ENCODE measurements at places on chromosomes 4 and X.

GRCh38 chrX:53421125-53421524, 1.3 kb downstream of the SMC1A start:
- DNase-seq, result no peak

DNA sequence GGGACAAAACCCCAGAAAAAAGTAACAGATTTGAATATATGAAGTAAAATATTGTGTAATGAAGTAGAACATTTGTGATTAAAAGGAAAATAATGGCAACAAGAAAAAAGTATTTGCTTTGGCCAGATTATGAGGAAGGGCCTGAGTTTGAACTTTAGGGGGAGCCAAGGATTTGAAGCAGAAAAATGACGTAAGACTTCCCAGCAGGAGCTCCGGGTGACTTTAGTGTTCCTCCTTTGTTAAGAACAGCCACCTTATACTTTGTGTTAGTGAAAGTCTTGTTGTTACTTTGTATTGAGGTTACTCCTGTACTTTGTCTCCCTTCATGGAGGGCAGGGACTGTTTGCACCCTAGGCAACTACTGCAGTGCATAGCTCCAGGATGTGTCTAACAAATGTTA, 41.1 kb downstream of the DCUN1D4 start:
- no peak for DNase-seq

DNA sequence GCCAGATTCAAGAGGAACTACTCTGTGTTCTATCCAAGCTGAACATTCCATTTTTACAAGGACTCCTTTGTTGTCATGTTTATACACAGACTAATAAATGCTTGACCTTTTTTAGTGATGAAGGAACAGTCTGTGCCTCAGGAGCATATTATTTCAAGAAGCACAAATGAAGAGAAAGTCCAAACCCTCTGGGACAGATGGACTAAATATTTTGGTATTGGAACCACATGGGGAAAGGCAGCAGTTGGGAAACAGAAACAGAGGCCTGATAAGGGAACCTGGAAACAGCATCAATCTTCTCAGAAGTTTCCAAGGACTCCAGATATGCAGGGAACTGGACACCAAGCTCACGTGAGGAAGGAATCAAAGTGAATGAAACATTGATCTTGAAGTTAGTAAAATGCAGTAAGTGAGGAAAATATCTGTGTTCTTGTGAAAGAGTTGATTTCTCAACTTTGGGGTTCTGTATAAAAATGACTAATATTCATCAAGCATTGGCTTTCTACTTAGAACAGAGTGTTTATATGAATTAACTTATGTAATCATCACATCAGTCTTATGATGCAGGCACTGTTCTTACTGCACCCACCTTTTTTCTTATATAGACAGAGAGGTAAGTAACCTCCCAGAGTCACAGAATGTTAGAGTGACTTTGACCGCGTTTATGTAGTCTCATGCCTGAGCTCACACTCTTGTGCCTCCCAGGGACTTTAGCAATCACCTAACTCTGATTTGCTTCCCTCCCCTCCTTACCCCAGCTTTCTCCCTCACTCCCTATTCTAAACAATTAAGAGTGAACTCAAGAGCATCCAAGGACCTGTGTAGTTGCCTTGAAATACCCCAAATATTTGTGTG, 148.9 kb upstream of the JADE1 start:
- DNase-seq, result no peak

DNA sequence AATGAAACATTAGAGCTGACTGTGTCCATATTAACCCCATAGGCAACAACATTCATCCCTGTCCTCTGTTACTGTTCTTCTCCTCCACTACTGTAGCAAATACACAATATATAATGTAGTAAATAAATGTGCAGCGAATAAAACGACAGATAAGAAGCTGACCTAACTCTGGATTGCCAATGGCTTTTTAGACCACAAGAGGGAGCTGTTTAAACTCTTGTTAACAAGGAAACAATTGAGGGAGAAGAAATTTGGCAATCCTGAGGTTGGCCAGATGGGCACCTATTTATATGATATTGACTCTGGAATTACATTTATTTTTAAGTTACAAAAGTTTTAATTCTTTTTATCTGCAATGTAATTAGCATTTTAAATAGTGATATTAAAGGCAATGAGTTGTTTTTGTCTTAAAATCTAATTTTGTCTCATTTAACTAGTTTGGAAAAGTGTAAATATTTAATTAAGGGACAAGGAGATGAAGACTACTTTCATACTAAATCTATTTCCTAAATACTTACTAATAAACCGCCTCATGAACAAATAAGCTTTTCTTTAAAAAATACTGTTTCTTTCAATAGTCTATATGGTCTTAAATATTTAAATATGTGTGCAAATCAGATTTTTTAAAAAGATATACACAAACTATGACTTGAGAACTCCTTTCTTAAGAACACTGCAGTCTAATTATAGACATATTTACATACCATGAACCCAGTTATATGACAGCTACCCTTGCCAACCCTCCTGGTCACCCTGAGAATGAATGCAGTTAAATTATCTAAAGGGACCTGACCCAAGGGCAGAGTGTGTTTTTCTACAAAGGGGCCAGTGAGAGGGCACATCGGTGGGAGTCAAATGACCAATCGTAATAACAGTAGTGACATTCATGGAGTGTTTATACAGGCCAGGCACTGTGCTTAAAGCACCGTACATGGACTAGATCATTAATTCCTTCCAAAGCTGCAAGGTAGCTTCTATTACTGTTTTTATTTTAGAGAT, 52.9 kb upstream of the HPF1 start:
- DNase-seq, result no peak

Measured in activated CD8-positive, alpha-beta memory T cell treated with anti-CD3 and anti-CD28 coated beads for 24 hours (primary cell).